ENCODE measurements at places on chromosomes 6 and 20.

DNA sequence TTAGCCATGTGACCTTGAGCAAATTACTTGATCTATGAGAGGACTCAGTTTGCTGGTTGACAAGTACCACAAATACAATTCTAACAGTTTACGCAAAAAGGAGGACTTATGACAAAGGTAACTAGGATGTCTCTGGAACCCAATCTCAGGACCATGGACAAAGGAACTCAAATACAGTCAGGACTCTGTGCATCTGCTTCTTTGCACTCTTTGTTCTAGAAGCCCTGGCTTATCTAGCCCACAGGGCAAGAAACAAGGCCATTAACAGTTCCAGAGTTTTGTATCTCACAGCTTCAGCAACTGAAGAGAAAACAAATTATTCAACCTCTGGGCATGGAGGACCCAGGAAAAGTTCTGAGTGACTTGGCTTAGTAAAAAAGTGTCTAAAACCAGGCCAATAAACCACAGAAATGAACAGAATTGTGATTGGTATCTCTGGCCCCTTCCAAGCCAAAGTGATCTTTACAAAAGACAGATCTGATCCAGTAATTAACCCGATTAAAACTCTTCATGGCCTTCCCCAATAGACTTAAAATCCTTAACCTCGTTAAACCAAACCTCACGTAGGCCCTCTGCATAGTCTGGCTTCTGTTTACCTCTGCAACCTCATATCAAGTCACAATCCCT is 5.9 kb downstream of the WASF1 start:
- DNase-seq, result no peak

- no peak for DNase-seq
These were observed 534 bp downstream of the ZNF76 start for GRCh38 chr6:35259948-35260590.

GRCh38 chr20:25468126-25469075 is 60.9 kb downstream of the GINS1 start:
- DNase-seq, result no peak

DNA sequence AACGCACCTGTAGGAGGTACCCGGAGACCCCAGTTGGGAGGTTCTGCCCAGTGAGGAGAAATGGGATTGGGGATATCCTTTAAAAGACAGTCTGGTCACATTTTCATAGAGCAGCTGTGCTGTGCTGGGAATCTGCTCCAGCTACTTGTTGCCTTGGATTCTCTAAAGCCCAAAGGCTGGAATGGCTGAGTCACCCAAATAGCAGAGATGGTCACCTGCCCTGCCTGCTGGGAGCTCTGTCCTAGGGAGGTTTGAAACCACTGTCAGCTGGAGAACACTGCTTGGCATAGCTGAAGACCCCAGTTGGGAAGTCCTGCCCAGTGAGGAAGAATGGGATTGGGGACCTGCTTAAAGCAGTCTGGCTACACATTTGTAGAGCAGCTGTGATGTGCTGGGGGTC is 34.8 kb upstream of the TFB1M start:
- DNase-seq, result no peak

DNA sequence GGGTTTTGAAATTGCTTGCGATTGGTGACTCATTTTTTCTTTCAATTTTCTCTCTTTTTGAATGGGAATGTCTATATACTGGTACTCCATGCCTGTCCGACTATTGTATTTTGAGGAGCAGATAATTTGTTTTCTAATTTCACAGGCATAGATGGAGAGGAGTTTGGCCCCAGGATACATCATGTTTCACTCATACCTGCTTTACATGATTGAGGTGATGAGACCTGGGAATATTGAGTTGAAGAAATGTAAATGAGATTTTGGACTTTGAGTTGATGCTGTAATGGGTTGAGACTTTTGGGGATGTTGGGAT is 253.1 kb upstream of the RAB32 start:
- DNase-seq, result no peak

DNA sequence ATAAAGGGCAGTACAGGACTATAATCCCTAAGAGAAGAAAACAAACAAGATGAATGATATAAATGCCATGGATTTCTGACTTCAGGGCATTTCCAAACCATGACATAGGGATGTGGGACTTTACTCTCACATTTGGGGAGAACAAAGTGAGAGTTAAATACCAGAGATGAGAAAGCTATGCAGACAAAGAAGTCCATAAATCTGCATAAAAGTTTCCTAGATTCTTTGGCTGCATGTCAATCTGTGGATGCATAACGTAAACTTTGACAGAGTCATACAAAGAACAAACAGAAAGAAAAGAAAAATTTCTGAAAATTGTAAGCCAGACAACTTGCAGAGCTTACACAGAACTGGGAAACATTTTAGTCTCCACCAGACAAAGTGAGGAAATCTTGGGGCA is 11.7 kb downstream of the EPM2A start:
- DNase-seq, result no peak

DNA sequence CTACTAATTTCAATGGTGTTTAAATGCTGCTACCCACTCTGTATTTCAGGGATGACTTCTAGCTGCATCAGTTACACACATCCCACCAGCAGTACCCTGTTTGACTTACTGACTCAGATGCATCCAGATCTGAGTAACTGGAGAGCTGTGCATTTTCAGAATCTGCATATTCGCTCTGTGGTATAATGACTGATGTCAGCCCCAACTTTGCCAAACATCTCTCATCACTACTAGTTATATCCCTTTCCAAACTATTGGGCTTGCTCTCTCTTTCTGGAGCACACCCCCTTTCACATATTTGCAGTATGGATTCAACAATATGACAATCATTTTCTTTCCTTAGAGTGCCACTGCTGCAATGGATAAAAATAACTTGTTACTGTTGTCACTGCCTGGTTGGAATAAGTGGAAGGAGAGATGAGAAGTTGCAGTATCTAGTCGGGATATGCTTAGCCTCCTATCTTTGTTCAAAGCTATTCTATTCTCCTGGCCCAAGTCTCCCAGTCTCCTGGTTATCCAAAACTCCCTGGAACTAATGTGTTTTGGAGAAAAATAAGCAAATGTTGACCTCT is 3.3 kb upstream of the RSPO3 start:
- no peak for DNase-seq

DNA sequence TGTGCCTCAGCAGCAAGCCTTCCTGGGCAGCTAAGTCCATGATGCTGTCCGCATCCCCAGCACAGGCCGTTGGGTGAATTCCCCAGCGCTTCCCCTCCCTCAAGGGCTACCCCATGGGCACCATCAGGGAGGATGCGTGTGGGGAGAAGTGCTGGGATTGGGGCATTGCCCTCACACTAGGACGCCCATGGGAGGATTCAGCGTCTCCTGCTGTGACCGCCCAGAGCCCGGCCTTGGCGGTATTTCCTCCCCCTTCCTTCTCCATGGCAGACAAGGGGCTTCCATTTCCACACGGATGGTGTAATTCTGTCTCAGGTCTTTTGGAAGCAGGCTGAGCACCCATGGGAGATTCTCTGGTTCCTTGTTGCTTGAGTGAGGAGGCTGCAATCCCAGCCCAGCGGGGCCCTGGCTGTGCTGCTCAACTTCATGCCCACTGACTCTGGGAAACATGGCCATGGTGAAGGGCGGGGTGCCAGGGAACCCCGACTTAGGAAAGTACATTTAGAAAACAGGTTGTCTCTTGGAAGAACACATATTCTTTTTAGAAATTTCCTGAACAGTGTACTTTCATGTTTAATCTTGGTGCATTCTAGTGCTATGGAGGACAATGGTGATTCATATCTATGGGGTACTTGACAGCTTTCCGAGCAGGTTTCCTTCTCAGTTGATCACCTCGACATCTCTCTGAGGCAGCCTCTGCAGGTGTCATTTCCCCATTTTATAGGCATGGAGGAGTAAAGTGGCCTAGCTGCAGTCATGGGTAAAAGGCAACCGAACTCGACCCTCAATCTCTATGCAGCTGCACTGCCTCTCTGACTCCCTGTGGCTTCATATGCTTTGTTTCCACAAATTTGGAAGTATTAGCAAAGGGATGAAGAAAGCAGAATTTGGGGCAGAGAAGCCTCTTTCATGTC is 178.2 kb upstream of the CST7 start:
- no peak for DNase-seq

- DNase-seq, result no peak
These were observed 52.8 kb downstream of the MYLIP start for GRCh38 chr6:16181439-16182297.

DNA sequence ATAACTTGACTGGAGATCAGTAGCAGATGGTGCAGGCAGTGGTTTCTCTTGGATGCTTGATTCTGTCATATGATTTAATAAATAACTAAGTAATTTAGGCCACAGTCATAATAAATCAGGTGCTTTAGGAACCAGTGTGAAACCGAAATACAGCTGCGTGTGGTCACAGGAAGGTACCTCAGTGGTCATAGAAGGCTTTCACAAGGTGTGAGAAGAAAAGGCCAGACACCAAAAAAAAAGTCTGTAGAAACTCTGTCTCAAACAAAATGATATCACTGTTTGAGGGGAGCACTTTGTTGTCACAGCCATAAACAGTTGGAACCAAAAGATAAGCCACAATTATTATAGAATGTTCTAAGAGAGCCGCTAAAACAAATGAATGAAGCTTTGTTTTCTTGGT is 56.5 kb downstream of the ARMC2 start:
- DNase-seq, result no peak

- DNase-seq, result no peak
These were observed 68.1 kb downstream of the TRERF1 start for GRCh38 chr6:42383421-42384205.

- no peak for DNase-seq
These were observed 71.3 kb downstream of the ATXN1 start for GRCh38 chr6:16689788-16690607.

DNA sequence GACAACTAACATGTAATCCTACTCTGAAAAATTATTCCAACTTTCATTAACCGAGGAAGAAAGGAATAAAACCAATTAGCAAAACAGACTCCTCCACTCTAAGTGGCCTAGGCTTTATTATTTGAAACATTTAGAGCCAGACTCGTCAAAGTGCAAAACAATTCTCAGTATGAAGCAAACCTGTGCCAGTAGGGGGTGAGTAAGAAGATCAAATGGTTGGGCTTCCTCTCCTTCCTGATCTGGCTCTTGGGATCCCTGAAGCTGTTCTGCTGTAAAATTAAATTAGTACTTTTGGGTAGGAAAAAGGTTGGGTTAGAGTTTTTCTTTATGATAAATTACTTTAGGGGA is 177.6 kb upstream of the MAN1A1 start:
- no peak for DNase-seq
